ENCODE measurements at places on chromosomes 1 and 21.

- DNase-seq: no peak
Observed at GRCh38 chr1:89451011-89451410, 73.6 kb upstream of the LRRC8B start.

DNA sequence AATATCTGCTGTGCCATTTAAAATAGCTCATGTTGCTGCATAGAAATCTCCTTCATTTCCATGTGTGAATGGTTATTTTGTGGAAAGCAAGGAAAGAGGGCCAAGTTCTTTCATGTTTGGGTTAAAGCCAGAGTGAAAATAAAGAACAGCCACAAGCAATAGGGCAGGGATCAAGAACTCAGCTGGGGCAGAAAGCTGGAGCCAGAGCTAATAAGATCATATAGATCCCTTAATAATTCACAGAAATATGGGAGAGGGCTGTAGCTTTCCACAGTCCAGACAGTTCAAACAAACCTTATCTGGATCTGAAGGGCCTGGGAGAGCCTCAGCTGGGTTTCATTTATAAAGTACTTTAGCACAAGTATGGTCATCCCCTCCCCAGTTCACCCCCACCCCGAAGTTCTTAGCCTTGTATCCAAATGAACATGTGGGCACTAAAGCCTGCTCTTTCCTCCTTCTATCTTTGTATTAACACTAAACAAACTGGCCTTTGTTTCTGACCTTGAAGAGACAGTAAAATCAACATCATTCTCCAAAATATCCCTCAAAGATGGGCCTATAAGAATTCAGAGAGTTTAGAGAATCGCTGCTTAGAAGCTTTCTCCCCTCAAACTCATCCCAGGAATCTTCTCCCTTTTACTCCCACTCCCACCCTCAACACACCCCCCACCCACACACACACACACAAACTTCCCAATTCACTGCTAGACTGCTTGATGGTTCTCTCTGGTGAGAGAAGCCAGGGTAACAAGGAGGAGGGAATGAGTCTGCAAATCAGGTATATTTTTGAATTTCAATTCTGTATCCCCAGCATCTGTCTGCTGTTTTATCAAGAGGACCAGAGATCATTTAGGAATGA is 41.7 kb downstream of the UTP25 start:
- no peak for DNase-seq

- DNase-seq: no peak
Observed at GRCh38 chr21:35134309-35134708, 85.2 kb upstream of the RUNX1 start.

GRCh38 chr1:160797861-160798273 is 1.9 kb downstream of the LY9 start:
- peak; percentile 15 for DNase-seq

DNA sequence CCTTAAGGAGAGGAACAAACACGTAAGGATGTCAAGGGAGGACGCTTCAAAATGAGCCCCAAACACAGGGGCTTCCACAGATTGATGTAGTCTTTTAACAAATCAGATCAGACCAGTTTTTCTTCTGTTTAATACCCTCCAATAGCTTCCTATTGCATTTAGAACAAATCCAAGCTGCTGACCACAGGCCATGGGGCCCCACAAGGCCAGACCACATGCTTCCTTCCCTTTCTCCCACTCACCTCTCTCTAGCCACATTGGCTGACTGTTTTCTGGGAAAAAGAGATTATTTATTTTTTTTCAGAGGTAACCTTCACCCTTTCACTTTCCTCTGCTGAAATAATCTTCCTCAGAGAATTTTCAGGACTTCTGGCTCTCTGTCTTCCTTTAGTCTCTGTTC is 380.6 kb downstream of the SIPA1L2 start:
- DNase-seq: no peak

DNA sequence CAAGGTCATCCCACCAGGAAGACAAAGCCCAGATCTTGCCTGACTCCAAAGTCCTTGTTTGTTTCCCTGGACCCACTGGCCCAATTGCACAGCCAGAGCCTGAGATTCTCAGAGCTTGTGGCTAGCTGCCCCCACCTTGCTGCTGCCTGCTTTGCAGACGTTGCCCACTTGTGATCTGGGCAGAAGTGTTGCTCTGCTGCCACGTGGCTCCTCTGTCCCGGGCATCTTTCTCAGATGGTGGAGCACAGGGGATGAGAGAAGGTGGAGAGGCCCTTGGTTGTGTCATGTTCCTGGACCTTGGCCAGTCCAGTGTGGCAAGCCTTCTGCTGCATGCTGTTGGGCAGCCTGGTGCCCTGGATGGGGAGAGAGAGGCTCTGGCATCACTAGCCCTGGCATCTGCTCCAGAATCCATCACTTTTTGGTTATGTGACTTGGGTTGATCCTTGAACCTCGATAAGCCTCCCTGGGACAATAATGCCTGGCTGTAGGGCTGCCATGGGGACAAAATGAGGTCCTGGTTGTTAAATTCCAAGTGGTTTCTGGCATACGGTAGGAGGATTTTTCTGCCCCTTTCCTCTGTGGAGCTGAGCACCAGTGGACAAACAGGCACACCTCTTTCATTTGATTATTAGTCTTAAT is 1.5 kb upstream of the NR0B2 start:
- DNase-seq: no peak

GRCh38 chr1:168086438-168086837 is 50.3 kb downstream of the GPR161 start:
- no peak for DNase-seq

GRCh38 chr1:171805395-171806115 is 24.1 kb downstream of the METTL13 start:
- no peak for DNase-seq

DNA sequence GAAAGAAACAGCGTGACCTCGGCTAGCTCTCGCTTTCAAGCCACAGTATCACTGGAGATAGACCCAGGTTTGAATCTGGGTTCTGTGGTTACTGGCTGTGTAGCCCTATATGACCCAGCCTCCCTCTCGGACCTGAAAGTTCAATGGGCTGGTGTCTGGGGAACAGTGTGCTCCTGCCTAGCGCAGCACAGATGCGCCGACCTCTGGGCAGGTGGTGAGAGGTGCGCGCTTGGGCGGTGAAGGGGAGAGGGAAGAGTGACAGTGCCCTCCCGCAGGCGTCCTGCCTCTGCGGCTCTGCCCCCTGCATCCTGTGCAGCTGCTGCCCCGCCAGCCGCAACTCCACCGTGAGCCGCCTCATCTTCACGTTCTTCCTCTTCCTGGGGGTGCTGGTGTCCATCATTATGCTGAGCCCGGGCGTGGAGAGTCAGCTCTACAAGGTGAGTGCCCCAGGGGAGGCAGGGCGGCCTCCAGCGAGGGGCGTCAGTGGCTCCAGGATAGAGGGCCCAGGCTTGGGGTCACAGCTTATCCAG is 10.5 kb downstream of the SERINC2 start:
- no peak for DNase-seq

DNA sequence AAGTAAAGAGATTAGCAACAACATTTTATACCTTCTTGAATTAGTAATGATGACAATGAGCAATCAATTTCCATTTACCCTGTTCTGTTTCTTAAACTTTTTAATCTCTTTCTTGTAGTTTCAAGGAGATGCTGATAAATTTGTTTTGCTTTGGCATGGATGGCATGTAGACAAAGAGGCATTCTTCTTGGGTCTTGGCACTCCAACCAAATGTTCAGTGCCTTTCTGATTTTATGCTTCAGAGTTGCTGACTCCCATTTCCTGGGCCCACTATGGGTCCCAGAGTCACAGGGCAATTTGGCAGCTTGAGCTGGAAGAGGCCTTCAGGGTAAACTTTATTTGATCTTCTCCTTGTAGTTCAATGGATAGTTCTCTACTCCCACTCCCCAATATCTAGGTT is 42.1 kb upstream of the OSBPL9 start:
- DNase-seq: no peak

DNA sequence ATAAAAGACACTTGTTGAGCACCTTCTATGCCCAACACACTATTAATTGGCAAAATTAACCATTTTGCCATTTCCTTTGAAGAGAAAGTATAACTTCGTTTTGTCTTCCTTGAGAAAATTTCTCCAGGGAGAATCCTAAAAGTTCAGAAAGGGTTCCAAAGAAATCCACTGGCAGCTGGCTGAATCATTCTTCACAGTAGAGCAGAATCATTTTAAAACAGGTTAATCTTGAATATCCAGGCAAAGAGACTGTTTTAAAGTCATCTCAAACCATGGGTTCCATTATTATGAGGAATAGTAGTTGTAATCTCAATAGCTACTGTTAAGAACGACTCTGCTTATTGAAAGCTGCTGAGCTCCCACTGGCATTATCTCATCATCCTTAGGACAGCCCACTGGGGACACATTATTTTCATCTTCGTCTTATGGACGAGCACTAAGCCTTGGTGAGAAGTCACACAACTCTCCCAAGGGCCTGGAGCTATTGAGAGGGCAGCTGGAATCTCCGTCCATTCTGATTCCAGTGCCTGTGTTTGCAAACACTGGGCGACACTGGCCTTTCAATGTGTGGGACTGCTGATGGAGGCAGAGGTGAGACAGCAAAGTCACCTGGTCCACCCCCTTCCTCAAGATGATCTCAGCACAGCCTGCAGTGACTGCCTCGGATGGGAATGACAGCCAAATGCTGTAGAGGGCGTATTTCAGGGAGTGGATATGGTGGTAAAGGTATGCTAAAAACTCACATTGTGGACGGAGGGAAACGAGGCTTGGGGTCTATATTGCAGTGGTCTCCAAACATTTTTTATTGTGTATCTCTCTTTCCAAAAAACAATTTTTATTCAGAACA is 15.3 kb upstream of the PGBD5 start:
- DNase-seq: no peak

DNA sequence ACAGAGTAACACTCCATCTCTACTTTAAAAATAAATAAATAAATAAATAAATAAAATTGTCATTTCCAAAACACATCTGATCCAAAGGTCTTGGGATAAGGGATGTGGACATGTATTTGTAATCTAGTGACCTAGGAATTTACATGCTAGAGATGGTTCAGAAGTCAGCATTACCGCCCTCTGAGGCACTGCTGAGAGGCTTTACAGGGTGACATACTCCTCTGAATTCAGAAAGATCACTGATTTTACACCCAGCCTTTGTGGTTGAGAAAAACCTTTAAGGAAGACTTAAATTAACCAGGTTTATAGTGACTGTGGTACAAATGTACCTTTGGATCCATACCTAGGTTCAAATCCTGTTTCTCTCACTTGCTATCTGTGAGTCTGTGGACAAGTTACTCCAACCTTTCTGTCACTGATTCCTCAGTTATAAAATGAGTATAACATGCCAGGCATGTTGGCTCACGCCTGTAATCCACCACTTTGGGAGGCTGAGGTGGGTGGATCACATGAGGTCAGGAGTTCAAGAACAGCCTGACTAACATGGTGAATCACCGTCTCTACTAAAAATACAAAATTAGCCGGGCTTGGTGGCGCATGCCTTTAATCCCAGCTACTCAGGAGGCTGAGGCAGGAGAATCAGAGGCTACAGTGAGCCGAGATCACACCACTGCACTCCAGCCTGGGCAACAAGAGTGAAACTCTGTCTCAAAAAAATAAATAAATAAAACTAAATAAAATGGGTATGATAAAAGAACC is 20.1 kb downstream of the OSBPL9 start:
- peak; percentile 65 for DNase-seq

- DNase-seq: no peak
Observed at GRCh38 chr1:44071461-44071860, 40.2 kb upstream of the SLC6A9 start.

GRCh38 chr1:168829876-168830275 is 100.9 kb upstream of the DPT start:
- DNase-seq: no peak

DNA sequence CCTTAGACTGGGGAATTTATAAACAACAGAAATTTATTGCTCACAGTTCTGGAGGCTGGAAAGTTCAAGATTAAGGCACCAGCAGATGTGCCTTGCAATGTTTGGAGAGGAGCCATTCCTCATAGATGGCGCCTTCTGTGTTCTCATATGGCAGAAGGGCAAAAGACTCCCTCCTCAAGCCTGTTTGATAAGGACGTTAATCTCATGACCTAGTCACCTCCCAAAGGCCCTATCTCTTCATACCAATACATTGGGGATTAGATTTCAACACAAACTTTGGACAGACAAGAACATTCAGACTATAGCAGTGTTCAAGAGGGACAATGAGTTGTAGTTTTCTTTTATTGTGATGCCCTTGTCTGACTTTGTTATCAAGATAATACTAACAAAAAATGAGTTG is 34.3 kb downstream of the PSMG1 start:
- no peak for DNase-seq

DNA sequence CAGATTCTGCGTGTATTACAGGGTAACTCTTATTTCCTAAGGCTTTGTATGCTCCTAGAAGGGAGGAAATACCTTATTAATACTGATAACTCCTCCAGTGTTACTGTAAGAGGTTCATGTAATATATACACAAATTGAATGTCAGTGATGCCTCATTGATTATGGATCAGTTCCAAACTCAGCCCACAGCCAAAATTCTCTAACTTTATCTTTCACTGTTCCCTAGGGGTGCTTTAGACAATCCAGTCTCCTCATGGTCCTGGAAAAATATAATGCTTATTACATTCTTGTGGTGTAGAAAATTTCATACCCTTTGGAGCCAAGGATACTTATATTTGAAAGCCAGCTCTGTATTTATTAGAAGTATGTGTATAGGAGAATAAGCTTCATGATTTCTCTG is 73.0 kb downstream of the NGF start:
- no peak for DNase-seq

DNA sequence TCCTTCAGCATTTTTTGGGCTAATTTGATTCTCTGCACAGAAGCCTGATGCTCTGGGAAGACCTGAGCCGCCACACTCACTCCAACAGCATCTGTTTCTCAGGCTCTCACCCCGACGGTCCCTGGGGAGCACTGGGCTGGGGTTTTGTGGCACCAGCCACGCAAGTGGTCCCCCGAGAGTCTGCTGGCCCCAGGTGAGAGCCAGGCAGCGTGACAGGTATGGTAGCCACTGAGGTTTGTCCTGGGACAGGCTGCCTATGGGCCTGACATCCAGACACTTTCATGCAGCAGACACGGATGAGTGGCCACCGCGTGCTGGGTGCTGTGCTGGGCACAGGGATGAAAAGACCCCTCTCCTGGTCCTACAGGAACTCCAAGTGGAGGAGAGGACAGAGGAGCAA is 11.0 kb downstream of the AJAP1 start:
- DNase-seq: no peak

DNA sequence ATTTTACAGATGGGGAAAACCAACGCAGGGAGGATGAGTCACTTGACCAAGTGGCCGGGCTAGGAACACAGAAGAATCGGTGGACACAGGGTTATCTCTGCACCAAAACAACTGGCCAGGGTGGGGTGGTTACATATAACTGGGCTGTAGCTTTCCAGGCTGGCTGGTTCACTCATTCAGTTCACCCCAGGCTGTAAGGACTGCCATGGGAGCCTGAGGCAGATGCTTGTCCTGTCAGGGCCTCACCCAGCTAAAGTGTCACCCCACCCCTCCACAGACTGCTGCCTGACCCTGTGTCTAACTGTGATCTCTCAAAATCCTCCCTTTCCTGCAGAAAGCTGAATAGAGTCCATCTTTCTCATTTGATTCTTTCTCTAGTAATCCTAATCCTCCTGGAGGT is 387.3 kb downstream of the RYR2 start:
- no peak for DNase-seq

- DNase-seq: no peak
Observed at GRCh38 chr1:230972855-230973271, 5.8 kb downstream of the TTC13 start.

GRCh38 chr1:70210820-70211219 is 5.4 kb upstream of the LRRC40 start:
- DNase-seq: no peak

GRCh38 chr1:235108876-235109275 is 19.8 kb downstream of the TOMM20 start:
- DNase-seq: no peak
